ENCODE measurements at places on chromosomes 4 and X.

DNA sequence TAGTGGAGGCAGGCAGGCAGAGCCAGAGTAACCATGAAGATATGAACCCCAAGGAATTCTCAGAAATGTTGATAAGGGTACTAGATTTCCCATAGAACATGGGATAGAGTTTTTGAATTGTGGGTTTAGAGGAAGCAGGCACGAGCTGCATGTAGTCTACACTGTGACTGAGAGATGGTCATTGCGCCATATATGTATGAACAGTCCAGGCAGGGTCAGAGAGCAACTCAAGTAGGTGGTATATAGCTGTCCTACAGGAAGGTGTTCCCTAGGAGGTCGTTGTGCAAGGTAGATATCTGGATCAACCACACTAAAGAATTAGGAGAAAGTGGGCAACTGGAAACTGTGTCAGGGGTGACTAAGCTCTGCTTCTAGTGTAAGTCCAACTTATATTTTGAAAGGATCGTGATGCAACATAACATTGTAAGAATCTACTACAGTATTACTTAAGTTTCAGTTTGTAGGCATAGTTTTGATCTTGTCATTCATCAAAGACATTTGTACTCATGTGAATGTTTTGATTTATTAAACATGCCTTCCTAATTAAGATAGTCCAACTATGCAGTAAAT lies 94.6 kb downstream of the HPGD start:
- no peak for DNase-seq

DNA sequence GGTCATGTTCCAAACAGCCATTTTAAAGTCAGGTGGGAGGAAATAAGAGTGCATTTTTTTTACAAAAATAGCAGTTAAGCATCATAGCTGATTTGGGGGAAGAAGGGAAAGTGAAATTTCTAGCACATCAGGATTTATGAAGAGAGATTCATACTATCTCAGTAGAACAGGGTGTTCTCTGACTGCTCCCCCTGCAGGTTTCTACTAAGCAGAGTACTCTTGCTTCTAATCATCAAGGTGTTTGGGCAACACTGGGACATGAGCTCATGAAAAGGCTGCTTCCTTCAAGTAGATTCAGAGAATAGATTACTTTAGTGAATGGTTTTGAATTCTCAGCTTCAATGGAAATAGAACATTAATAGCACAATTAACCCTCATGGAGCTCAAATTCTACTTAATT lies 591.4 kb upstream of the PCDH10 start:
- DNase-seq: no peak

- DNase-seq: no peak
Measured at GRCh38 chr4:78242071-78242470, 184.9 kb downstream of the FRAS1 start.

DNA sequence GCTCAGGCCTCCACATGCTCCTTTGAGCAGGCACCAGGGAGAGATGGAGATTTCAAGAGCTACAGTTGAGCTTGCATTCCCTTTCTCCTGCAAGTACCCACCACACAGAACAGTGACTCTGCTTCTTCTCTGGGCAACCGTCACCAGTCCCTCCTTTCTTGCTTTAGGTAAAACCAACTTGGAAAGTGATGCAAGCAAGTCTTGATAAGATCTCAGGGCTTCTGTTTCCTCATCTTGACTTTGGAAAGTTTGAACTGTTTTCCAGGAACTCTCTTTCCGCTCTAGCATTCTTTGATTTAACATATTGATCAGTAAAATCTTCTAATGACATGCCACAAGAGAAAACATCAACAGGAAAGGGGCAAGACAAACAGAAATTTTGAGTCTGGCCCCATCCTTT lies 73.7 kb downstream of the USP46 start:
- no peak for DNase-seq

GRCh38 chrX:37378830-37379229 lies 29.7 kb downstream of the PRRG1 start:
- DNase-seq: no peak

DNA sequence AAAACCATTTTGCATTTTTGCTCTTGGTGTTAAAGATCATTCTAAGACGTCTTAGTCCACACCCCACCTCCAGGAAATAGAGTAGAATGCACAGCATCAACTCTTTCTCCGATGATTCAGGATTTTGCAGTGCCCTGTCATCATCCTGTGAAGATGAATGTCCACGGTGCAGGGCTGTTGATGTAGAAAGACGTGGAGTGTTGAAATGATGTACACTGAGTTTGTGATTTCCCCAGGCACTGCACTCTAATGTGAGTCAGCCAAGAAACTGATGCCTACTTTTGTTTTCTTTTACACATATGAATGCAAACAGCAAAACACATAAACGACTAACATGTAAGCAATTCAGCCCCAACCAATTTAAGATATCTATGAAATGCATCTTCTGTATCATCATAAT lies 10.5 kb downstream of the LGI2 start:
- DNase-seq: no peak

GRCh38 chr4:70192895-70193294 lies 2.6 kb upstream of the ODAM start:
- no peak for DNase-seq

- DNase-seq: no peak
Measured at GRCh38 chr4:11549525-11549924, 120.8 kb upstream of the HS3ST1 start.
